ENCODE measurements at places on chromosomes 6 and 20.

- DNase-seq, result no peak
Measured at GRCh38 chr6:56753811-56754210, 111.1 kb upstream of the DST start.

- DNase-seq, result no peak
Measured at GRCh38 chr20:53245574-53245973, 273.4 kb downstream of the TSHZ2 start.

- DNase-seq, result no peak
Measured at GRCh38 chr6:84466511-84466910, 239.1 kb upstream of the CEP162 start.

DNA sequence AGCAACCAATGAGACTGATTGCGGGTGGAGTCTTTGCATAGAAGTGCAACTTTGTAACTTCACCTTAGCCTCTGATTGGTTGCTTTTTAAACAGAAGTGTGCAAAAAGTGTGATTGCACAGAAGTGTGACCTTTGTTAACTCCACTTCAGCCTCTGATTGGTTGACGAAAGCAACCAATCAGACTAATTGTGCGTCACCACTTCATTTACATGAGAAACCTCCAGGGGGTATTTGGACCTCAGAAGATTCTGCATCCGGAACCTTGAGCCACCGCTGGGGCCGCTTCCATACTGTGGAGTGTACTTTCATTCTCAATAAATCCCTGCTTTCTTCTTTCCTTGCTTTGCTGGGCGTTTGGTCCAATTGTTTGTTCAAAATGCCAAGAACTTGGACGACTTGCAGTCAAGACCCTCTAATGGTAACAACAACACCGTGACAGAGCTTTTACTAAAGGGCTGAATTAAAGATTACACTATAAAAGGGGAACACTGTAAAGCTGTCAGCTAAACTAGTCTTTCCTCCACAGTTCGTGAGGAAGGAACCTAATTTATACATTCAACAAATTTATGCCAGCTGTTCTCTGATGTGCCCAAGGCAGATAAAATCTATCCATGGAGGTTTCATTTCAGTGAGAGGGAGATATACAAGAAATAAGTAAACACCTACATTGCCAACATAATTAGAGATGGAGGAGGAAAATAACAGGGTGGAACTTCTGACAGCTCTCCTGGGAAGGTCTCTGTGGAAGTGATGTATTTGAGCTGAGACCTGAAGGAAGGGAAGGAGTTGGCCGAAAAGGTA, 1.4 kb upstream of the HECA start:
- DNase-seq, result no peak

GRCh38 chr6:147131532-147132128, 72.6 kb upstream of the STXBP5 start:
- no peak for DNase-seq

DNA sequence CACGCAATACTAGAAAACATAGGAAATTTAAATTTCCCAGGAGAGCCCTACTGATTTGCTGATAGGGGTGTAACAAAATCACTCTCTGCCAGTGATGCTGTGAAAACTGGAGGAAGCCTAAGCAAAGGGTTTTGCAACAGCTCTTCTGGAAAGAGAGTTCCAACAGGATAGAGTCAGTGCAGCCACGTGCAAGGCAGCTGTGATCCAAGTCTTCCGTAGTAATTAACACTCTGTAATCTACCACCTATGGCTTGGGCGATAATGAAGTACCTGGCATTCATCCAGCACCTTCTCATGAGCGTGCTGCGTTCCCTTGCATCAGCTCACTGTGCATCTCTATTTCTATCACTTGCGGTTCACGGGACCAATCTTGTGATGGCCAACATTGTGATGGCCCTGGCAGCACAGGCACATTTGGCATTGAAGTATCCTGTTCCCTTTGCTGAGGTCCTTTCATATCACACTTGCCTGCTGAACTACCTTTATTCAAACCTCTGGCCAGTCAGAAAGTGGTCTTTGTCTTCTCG, 48.2 kb downstream of the IRF4 start:
- DNase-seq, result no peak

GRCh38 chr6:124742971-124743370, 219.3 kb upstream of the RNF217 start:
- no peak for DNase-seq

- DNase-seq, result no peak
Measured at GRCh38 chr6:139519571-139520031, 145.2 kb upstream of the CITED2 start.

DNA sequence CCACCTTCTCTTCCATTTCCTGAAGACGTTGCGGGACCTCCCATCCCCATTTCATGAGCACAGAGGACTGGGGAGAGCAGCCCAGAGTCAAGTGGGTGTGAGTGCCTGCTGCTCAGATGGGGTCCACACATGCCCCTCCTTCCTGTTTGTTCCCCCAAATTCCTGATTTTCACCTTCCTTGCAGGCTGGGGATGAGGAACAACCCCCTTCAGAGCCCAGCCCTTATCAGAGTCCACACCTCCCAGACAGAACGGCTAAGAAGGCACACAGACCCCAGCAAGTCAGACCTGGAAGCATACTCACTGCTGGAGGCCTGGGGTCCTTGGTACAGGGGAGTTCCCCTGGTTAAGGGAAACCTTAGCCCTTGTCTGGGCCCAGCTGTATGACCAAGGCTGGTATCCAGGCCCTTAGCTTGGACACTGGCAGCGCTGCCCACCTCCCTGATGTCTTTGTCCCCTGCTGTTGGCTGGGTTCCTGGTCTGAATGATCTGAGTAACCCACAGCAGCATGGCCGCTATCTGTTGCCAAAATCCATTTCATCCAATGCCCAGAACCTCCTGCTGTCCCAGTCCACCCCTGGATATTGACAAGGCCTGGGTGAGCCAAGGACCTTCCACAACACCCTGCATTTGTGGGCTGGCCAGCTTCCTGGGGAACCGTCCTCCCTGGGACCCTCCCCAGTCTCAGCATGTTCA, 230.9 kb downstream of the SYNDIG1 start:
- DNase-seq, result no peak

DNA sequence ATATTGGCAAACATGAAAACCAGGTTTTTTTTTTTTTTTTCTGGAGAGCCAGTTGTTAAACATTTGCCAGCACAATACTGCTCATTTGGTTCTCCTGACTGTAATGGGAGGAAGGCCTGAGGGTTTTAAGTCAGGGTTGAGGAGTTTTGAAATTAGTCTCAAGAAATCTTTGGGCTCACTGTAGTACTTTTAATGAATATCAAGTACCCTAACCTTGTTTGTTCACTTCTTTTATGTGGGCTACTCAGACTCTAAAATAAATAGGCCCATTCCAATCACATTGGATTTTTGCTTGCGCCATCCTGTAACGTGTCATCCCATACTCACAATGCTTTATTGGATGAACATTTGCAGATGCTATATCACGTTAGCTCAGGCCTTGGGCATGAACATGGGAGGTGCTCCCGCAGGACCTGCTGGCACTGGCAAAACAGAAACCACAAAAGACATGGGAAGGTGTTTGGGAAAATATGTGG, 146.9 kb downstream of the DNAH8 start:
- no peak for DNase-seq

GRCh38 chr20:32749914-32750637, 6.8 kb upstream of the COMMD7 start:
- no peak for DNase-seq

DNA sequence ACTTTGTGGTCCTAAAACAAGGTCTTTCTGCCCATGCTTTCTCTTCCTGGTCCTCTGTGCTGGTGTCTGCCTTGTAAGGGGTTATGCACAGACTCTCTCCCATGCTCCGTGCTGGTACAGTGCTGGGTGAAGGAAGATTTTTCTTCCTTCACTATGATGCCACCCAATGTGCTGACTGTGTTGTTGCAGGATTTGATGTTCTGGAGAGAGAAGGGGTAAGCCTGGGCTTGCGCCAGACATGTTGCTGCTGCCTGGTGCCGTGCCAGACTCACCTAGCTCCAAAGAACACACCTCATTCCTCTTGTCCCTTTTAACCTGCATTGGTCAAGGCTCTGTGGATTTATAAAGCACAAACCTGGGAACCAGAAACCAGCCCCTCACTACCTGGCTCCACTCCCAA, 28.4 kb upstream of the ARMH2 start:
- DNase-seq, result no peak

GRCh38 chr6:33383427-33384185, 8.0 kb upstream of the KIFC1 start:
- no peak for DNase-seq

- no peak for DNase-seq
Measured at GRCh38 chr6:163992701-163993100, 578.2 kb downstream of the QKI start.

DNA sequence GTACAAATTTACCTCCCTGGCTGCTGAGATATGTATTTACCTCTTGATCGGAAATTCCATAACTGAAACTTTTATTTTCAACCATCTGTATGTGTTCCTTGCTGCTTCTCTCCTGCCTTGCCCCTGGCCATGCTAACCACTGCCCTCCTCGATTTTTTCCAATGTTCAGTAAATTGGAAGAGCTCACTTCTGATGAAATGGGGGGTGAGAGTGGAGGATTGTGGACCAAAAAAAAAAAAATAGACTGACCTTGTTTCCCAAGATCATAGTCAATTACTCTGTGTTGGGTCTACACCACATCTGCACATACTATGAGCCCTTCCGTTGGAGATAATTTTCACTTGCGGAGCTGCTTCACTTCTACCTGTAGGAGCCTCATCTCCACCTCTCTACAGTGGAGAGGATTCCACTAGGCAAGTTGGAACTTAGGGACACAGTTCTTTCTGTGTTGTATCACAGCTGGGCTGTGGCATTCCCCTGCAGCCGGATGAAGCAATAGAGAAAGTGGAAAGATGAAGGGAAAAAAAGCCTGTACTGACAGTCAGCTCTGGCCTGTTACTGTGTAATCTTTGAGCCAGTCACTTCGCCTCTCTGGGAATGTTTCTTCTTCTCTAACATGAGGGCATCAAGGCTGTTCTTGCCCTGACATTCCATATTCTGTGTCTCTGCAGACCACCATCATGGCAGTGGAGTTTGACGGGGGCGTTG, 1.6 kb downstream of the PSMB9 start:
- no peak for DNase-seq

- no peak for DNase-seq
Measured at GRCh38 chr6:158826819-158827501, 7.8 kb upstream of the EZR start.
